ENCODE measurements at places on chromosomes 3 and 15. TPM values are rescaled to one million over a fixed set of nuclear protein-coding genes. Genes with fewer than 3 reads are reported as not detected.

GRCh38 chr15:39582286-39582976 lies 1.6 kb downstream of the THBS1 start:
- peaks cover 85% of the 10 kb centered on the region for H3K4me1 ChIP-seq
- H3K27ac ChIP-seq, result peak overlapping the region; percentile 96
- H3K4me3 ChIP-seq, result peak overlapping the region; percentile 76
- H3K27me3 ChIP-seq, result peaks cover 14% of the 10 kb centered on the region
- peaks cover 25% of the 10 kb centered on the region for H3K36me3 ChIP-seq

GRCh38 chr15:70314018-70314354 lies 216.3 kb upstream of the TLE3 start:
- no peaks in the 10 kb centered on the region for H3K36me3 ChIP-seq
- H3K27me3 ChIP-seq, result no peaks in the 10 kb centered on the region
- no peak overlapping the region for H3K4me3 ChIP-seq
- DNase-seq, result no peak
- peaks cover 7% of the 10 kb centered on the region for H3K4me1 ChIP-seq

DNA sequence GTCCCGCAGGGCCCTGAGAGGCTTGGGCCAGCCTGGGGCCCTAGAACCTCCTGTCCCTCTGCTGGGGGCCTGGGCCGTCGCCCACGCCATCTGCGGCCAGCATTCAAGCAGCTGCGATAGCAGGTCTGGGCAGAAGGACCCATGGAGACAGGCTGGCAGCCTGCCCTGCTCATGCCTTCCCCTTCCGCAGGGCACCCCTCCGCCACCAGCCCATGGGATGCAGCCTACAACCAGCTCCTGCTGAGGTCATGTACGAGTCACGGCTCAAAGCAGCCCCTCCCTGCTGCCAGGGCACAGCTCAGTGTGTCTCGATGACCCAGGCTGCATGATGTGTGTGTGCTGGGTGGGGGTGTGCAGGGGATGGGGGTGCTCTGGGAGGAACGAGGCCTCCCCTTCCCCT lies 27.8 kb downstream of the DUSP7 start:
- H3K4me1 ChIP-seq, result no peaks in the 10 kb centered on the region
- H3K27ac ChIP-seq, result no peak overlapping the region
- H3K4me3 ChIP-seq, result no peak overlapping the region
- no peak for DNase-seq
- H3K27me3 ChIP-seq, result no peaks in the 10 kb centered on the region
- H3K36me3 ChIP-seq, result no peaks in the 10 kb centered on the region

GRCh38 chr3:171135549-171135948 lies 109.0 kb upstream of the SLC2A2 start:
- peaks cover 25% of the 10 kb centered on the region for H3K36me3 ChIP-seq
- no peak for DNase-seq
- no peak overlapping the region for H3K27ac ChIP-seq
- H3K4me1 ChIP-seq, result peaks cover 13% of the 10 kb centered on the region
- H3K27me3 ChIP-seq, result no peaks in the 10 kb centered on the region

DNA sequence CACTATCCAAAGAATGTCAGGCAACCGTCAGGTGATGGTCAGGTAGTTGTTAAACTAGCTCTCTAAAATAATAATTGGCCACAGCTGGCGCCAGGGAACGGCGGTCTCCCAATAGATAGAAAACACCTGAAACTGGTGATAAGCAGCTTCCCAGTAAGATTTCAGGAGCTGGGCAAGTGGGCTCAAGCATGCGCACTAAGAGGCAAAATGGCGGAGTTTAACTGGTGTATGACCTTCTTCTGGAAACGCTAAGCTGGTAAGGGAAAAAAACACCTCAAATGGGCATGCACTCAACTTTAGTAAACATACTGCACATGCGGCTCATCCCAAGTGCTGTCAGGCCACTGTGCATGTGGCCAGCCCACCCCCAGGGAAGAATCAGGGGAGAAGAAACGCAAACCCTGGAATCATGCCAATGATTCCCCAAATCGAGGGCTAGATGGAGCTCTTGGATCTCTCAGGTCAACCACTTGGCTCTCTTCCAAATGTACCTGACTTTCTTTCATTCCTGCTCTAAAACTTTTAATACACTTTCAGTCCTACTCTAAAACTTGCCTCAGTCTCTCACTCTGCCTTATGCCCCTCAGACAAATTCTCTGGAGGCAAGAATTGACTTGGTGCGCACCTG lies 195.0 kb downstream of the ZNF621 start:
- no peak overlapping the region for H3K27ac ChIP-seq
- H3K27me3 ChIP-seq, result no peaks in the 10 kb centered on the region
- H3K36me3 ChIP-seq, result no peaks in the 10 kb centered on the region

- no peak overlapping the region for H3K4me3 ChIP-seq
- H3K27ac ChIP-seq, result no peak overlapping the region
- no peak for DNase-seq
- H3K36me3 ChIP-seq, result no peaks in the 10 kb centered on the region
- H3K27me3 ChIP-seq, result no peaks in the 10 kb centered on the region
- peaks cover 29% of the 10 kb centered on the region for H3K4me1 ChIP-seq
These were observed 3.3 kb downstream of the SRGAP3 start for GRCh38 chr3:9246189-9246588.

DNA sequence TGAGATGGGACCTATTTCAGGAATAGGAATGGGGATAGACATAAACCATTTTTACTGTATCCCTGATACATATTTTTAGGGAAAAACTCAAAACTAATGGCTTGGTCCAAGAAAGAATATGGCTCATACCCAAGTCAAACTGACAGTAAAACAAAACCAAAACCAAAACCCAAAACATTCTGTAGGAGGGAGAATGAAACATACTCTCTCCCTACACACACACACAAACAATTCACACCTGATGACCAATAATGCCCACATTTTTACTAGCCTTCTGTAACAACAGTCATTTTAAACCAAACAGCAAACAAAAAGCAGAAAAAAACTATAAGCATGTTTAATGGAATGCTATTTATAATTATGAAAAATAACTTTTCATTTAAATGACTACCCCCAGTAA lies 74.9 kb downstream of the NBEAL2 start:
- H3K4me1 ChIP-seq, result peaks cover 3% of the 10 kb centered on the region
- no peaks in the 10 kb centered on the region for H3K27me3 ChIP-seq
- peaks cover 36% of the 10 kb centered on the region for H3K36me3 ChIP-seq
- H3K27ac ChIP-seq, result no peak overlapping the region

GRCh38 chr15:100723315-100723801 lies 121.0 kb downstream of the ASB7 start:
- H3K27me3 ChIP-seq, result no peaks in the 10 kb centered on the region
- peak overlapping the region; percentile 82 for H3K27ac ChIP-seq
- no peak overlapping the region for H3K4me3 ChIP-seq
- DNase-seq, result no peak
- peaks cover 5% of the 10 kb centered on the region for H3K4me1 ChIP-seq

- no peak overlapping the region for H3K27ac ChIP-seq
- no peaks in the 10 kb centered on the region for H3K27me3 ChIP-seq
- DNase-seq, result peak; percentile 35
These were observed 243.9 kb downstream of the SHQ1 start for GRCh38 chr3:72604328-72604727.

The CCDC80 gene
- total RNA-seq, result 158 TPM

Measured in stomach (tissue), 19 donors.